Activated CD8-positive, alpha-beta memory T cell treated with anti-CD3 and anti-CD28 coated beads for 4 hours (primary cell): ENCODE measurements at places on chromosomes 12 and 14.

DNA sequence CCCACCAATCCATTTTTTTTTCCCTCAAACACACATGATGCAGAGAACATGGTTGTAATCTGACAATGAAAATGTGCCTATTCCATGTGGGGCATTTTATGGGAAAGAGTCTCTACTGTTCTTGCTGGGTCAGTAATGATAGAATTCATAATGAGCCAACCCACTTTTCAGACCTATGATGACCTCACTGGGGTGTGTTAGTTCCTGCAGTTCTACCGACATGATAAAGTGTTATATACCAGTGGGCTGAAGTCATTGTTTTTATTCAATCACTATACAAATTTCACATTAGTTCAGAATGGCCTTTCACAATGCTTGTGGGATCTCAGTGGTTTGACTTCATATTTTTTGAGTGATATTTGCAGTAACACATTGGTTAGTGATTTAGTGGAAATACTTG is 47.5 kb downstream of the PPFIBP1 start:
- no peak for DNase-seq

DNA sequence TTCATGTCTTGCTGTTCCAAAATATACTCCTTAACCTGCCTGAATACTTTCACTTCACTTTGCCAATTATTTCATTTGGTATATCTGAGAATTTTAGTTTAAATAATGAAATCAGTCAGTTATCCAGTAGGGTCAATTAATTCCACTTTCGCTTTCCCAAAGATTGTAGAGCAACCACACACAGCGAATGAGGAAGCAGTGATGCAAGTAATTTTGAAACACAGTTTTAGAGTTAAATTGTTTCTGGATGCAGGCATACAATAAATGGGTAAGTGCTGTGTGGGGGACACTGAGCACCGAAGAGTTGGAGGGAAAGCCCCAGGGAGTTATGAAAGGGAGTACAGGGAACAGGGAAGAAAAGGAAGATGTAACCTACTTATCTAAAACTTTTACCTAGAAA is 62.8 kb downstream of the TSHR start:
- no peak for DNase-seq

- DNase-seq, result no peak
Observed at GRCh38 chr12:15899282-15899870, 11.8 kb upstream of the DERA start.

DNA sequence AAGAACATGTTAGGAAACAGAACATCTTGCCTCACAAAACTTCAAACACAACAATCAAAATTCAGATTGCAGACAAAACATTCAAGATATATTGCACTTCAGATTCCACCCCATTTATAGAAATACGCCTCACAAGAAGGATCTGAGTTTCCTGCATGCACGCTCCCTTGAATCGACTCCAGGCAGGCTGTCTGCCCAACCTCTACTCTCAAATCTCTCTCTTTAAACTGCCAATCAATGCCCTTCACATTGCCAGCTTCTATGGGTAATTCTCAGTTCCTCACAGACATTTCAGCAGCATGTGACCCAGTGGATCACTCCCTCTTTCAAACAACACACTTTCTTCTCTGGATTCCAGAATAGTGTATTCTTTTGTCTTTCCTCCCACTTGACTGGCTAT is 184.1 kb downstream of the PRKD1 start:
- no peak for DNase-seq

- no peak for DNase-seq
Observed at GRCh38 chr12:52277486-52278245, 3.2 kb downstream of the KRT86 start.

DNA sequence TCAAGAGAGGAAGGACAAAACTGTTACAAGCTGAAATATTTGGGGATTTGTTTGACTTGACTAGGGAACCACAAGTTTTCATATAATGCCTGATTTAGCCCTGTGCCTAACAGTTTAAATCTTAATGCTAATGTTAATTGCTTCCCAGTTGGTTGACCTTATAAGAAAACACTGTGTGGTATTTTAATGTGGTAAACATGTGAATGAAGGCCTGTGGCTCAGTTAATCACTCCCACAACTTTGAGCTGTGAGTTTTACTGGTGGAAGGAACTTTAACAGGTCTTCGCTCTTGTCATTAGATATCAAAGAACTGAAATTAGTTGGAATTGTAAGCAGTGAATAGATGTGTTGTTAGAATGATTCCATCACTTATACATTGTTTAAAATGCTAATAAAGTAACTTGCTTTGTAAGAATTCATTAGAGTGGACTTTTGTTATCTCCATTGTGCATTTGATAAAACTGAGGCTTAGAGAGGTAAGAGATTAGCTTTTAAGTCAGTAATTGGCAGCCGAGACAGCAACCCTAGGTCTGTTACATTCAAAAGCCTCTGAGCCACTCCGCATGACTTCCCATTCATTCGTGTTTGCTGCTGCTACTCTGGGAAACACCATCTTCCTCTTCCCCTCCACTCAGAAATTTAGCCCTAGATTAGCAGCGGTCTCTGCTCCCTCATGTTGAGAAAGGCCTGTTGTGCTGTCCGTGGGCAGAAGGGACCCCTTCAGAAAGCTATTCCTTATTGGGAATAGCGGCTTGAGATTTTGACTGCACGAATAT is 1.0 kb upstream of the TBK1 start:
- no peak for DNase-seq

DNA sequence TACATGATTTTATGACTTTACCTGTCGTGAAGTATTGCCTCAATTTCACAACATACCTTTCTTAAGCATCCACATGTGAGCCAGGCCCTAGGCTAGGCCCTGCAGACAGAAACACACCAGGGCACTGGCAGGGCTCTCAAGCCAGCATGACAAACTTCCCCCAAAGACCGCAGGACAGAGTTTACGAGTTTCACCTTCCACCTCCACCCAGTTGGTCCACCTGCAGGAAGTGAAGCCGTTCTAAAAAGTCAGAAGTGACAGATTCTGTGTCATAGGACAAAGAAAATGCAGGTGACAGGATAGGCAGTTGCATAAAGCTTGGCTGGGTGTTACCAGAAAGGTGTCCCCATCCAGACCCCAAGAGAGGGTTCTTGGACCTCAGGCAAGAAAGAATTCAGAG is 382.3 kb downstream of the PCNX1 start:
- DNase-seq, result no peak

DNA sequence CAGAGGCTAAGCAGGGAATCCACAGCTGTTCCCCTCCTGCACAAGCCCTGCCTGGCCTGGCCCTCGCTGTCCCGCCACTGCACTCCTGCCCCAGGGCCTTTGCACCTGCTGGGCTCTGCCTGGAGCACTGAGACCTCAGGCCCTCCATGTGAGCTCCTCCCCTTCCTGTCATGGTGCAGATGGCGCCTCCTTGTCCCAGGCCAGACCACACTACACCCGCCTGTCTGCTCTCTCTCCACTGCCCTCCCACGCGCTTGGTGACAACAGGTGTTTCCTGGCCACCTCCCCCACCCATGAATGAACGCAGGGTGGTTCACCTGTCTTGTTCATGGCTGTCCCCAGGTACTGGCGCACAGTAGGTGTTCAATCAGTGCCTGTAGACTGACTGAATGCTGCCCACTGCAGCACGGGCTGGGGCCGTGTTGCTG is 82.9 kb downstream of the NCOR2 start:
- no peak for DNase-seq

DNA sequence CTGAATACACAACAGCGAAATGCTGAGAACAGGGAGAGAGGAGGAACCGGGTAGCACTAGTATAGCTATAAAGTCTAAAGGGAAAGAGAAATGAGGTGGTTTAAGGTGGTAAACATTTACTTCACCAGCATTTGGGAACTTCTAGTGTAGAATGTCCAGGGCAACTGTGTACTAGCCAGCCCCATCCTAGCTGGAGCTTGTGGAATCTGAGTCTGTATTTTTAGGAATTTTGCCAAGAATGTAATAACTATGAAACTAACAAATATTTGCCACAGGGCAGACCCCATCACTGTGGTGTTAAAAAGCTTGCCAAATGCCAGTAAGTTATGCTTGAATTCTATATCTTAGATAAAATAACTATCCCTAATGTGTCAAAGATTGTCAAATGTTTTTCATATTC is 398.9 kb upstream of the MIS18BP1 start:
- DNase-seq, result no peak

- DNase-seq, result no peak
Observed at GRCh38 chr14:44795725-44796124, 166.0 kb downstream of the KLHL28 start.

GRCh38 chr12:101690544-101691098 is 6.8 kb upstream of the CHPT1 start:
- no peak for DNase-seq

DNA sequence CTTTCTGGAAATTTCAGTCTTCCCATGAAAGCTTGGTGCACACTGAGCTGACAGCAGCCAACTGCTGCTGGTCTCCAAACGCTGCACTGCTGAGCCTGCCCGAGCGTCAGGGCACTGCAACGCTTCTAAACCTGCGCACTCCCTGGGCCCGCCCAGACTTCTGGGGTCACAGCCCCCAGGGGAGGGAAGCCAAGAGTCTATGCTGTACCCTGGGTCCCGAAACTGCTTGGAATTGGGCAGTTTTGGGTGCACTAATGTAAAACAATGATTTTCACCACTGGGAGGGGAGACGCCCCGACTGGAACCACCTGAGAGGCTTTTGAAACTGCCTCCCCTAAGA is 32.0 kb downstream of the CCDC92 start:
- DNase-seq, result no peak
